ENCODE measurements at places on chromosomes 2 and 18. TPM values are rescaled to one million over a fixed set of nuclear protein-coding genes. Genes with fewer than 3 reads are reported as not detected.

GRCh38 chr18:27206411-27206810 lies 21.3 kb upstream of the CHST9 start:
- no peak for DNase-seq

GTF2A1L gene
- not detected for total RNA-seq

- DNase-seq: no peak
Observed at GRCh38 chr2:239238839-239239606, 161.8 kb downstream of the HDAC4 start.

LAMA3 gene
- 44.4 TPM for total RNA-seq

DNA sequence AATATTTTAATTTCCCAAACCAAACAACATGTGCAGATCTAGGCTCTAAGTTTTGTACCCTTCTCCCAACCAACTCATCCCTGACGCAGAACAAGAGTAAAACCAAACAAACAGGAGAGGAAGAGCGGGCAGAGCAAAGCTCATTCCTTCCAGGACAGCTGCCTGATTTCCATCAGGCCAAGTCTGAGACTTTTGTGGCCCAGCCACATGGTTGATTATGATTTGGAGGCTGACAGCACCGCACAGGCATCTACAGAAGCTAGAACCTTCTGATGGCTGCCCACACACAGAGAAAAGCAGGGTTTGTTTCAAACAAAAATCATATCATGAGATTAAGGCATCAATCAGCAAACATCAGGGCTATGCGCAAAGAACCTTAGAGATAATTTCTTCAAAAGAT lies 262.6 kb downstream of the TNS1 start:
- no peak for DNase-seq

ANKRD36B gene
- 34.0 TPM for total RNA-seq

DNA sequence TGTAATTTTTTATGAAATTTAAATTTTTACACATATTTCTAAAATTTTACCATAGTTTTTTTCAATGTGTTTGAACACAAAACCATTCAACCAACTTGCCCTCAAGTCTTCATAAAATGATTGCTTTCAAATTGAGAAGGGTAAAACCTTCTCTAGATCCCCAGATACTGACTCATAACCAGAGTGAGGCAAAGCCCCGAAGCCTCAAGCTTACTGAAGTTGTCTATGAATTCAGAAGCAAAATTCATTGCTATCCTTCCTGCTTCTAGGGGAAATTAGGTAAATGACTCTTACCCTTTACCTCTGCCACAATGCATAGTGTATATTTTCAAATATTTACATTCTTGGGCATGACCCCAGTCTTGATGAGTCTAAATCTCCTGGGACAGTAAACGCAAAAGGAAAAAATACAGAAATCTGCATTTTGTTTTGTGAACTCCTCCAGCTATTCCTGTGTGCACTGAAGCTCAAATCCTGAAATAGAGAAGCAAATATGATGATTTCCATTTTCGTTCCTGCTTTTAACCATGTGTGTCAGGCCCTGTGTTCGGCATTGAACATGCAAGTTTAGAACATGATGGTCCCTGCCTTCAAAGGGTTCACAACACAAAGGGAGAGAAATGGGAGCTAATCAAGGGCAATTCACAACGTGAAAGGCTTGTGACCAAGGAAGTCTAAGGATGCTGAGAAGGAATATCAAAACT lies 246.3 kb downstream of the SUCLG1 start:
- DNase-seq: no peak

PLCD4 gene
- 0.74 TPM for total RNA-seq

DNA sequence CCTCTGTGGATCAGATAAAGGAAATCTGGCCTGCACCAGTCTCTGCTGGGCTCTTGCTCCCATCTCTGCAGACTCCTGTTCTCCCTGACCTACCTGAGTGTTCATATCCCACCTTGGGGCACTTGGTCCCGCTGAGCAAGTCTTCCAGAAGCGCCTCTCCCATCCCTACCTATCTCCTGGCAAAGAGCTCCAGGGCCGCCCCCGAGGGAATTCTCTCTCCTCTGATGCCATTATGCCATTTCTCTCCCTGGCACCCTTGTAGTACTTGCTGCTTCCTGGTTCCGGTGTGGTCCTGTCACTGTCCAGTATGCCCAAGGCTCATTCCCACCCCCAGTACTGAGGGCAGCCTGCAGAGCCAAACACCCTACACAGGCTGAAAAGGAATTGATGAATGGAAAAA lies 99.8 kb downstream of the KLHL29 start:
- DNase-seq: no peak

POTEI gene
- not detected for total RNA-seq

MYO3B gene
- 6.7 TPM for total RNA-seq

DNA sequence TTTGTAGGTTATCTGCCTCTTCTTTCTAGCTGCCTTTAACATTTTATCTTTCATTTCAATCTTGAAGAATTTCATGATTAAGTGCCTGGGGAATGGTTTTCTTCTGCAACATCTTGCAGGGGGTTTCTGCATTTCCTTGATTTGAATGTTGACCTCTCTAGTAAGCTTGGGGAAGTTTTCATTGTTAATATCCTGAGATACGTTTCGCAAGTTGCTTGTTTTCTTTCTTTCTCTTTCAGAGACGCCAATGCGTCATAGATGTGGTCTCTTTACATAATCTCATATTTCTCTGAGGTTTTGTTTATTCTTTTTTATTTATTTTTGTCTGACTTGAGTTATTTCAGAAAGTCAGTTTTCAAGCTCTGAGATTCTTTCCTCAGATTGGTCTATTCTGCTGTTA lies 225.7 kb downstream of the XIRP2 start:
- DNase-seq: peak; percentile 1

GRCh38 chr2:231276987-231277386 lies 78.6 kb downstream of the ARMC9 start:
- DNase-seq: no peak

- DNase-seq: no peak
Observed at GRCh38 chr18:41645589-41646360, 309.3 kb upstream of the PIK3C3 start.

DNA sequence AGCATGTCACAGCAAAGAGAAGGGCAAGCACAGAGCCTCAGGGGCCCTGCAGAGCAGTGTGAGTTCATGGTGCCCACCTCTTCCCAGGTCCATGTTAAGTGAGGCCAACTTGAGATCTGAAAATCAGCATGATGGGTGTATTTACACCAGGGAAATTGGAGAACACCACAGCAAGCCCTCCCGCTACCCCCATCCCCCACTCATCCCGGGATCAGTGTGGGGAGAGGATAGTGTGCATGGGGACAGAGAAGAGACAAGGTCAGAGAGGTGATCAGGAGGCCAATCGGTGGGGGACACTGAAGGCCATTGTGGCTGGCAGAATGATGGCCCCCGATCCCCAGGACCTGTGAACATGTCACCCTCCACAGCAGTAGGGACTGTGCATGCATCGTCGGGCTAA lies 54.7 kb downstream of the PTGR3 start:
- DNase-seq: no peak

DNA sequence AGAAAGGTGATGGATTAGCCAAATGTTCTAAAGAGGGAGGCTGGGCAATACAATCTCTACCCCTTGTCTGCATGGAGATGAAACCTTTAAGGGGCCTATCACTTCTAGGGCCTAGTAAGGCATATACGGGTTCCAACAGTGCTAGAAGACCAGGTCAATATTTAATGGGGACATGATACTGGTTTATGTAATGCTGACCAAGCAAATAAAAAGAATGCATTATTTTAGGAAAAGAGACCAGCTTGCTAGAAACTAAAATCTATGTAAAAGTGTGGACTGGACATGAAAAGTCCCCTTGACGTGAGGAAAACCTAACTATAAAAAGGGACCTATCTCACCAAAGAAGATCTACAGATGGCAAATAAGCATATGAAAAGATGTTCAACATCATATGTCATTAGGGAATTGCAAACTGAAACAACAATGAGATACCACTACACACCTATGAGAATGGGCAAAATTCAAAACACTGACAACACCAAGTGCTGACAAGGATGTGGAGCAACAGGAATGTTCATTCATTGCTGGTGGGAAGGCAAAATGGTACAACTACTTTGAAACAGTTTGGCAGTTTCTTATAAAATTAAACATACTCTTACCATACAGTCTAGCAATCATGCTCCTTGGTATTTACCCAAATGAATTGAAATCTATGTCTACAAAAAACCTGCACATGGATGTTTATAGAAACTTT lies 45.9 kb upstream of the TLK1 start:
- DNase-seq: no peak

DSG4 gene
- total RNA-seq: not detected

GRCh38 chr18:67731851-67732250 lies 215.3 kb upstream of the DSEL start:
- DNase-seq: no peak

PDCL3 gene
- total RNA-seq: 23.5 TPM

GRCh38 chr2:216425008-216425787 lies 12.9 kb downstream of the SMARCAL1 start:
- no peak for DNase-seq

GRCh38 chr2:67872481-67872880 lies 190.3 kb downstream of the C1D start:
- no peak for DNase-seq

GRCh38 chr2:14790041-14790640 lies 157.6 kb downstream of the LRATD1 start:
- DNase-seq: no peak

RALBP1 gene
- 91.3 TPM for total RNA-seq

DNA sequence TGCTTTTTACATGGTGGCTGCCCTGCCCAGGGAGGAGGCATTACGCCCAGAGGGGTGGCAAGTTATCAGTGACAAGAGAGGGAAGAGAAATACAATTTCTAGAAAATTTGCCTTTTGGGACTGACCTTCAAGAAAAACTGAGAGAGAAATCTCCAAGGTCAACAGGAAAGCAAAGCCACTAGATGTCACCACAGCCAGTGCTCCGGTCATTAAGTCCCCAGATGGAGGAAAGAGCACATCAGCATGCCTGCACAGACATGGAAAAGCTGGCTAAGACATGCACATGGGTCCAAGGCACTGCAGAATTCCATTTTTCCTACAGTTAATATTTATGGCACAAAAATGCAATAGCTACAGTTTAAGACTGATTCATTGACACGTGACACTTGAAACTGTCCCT lies 21.0 kb downstream of the FHL2 start:
- DNase-seq: no peak

- DNase-seq: no peak
Observed at GRCh38 chr2:54947646-54948045, 102.6 kb downstream of the RTN4 start.

DNA sequence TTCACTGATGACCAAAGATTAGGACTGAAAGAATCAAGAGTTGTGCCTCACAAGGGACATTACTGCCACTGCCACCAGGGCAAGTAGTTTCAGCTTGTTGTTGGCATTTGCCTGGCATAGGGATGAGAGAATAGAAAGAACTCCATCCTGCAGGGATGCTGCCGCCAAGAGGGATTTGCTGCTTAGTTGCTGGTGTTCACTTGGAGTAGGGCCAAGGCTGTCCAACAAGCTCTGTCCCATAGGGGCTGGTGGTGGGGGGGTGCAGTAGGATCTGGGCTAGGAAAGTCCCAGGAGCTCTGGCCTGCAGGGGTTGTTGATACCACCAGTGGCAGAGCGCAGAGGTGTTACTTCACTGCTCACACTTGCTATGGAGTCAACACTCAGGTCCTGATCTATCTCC lies 84.9 kb upstream of the MGAT4A start:
- no peak for DNase-seq

DNA sequence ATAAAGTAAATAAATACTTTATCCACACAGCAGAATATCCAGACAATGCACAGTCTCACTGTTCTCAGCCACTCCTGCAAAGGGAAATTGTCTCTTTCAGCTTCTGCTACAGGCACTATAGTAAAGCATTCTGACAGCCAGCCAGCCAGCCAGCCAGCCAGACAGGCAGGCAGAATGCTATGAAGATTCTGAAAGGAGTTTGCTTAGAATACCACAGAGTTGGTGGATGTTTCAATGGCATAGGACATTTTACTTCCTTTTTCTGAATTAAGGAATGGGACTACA lies 116.1 kb upstream of the CYP26B1 start:
- no peak for DNase-seq

GRCh38 chr2:119431976-119432850 lies 559 bp downstream of the TMEM37 start:
- DNase-seq: peak; percentile 18

GRCh38 chr2:238449909-238450417 lies 23.2 kb downstream of the ASB1 start:
- no peak for DNase-seq

DPYSL5 gene
- not detected for total RNA-seq

PROM2 gene
- 147 TPM for total RNA-seq

GRCh38 chr2:45736757-45737704 lies 85.6 kb downstream of the PRKCE start:
- no peak for DNase-seq

DNA sequence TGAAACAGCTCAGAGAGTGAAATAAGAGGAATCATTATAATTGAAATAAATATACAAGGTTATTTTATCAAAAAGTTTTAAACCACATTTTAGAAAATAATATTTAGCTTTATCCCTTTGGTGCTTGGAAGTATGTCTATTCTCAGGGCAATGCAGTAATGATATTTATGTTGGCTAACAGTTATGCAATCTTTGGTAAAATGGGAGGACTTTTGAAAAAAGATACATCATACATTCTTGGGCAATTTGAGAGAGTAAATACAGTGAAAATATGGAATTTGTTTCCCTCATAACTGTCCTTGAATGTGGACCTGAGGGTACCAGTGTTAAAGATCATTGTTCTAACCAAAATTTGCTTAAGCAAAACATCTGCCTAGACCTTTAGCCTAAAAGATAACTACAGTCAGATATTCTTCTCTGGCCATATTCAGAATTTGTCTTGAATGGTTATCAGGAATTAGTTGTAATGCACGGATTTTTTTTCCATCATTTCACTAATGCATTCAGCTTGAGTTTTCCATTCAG lies 137.2 kb downstream of the LRRTM1 start:
- no peak for DNase-seq

Data from PC-9 (cell line).